ENCODE measurements at places on chromosomes 5 and 9.

DNA sequence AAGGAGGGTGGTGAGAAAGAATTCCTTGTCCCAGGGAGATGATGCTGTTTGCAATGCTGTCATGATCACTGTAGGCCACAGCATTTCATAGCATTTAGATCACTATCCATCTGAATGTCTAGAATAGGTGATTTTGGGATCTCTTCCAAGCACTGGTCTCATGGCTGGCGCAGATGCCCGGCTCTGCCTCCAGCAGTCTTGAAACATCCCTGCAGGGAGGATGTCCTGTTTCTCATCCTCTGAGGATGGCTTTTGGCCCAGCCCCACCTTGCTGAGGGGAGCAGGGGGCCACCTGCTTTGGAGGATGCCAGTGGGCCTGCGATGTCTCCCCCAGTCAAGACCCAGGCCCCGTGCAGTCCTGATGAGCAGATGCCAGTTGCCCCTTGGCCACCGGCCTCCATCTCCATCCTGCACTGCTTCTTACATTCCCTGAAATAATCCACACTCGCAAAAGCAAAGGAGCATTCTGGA, 63.5 kb upstream of the GARNL3 start:
- no peak for DNase-seq

GRCh38 chr5:72468606-72469005, 38.6 kb downstream of the ZNF366 start:
- no peak for DNase-seq

DNA sequence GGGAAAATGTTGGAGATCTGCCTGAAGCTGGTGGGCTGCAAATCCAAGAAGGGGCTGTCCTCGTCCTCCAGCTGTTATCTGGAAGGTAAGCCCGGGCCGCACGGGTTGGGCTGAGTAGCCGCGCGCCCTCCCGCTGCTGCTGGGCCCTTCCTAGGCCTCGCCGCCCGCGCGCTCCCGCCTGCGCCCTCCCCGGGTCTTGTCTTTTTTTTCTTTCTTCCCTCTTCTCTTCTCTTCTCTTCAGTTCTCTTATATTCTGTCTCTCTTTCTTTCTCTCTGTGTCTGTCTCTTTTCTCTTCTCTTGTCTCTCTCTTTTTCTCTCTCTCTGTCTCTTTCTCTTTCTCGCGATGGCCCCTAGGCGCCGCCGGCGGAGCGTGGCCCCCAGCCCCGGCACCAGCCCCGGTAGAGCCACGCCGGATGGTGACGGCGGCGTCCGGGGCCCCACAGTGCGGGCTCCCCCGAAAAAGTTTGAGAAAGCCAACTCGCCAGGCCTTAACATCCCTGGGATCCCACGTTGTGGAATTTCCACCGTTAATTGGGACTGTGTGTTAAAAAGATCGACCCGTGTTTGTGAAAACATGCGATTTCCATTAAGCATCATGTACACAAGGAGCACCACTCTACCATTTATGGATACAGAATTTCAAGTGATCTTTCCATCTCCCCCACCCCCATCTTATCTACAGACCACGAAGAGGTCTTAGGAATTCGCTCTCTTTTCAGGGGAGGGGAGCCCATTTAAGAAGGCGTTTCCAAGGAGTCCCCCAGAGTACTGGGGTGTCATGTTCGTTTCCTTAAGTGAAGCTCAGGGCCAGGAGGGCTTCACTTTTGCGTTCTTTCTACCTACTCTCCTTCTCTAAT, 616 bp downstream of the ABL1 start:
- DNase-seq, result peak; percentile 56

GRCh38 chr9:76949865-76950264, 44.0 kb upstream of the PRUNE2 start:
- DNase-seq, result no peak

- DNase-seq, result no peak
These were observed 76.8 kb downstream of the CFAP77 start for GRCh38 chr9:132486706-132487350.

Measured in EH (cell line).